Stimulated activated CD4-positive, alpha-beta T cell treated with anti-CD3 and anti-CD28 coated beads, TNF-alpha, amount 100 ng/mL, for 24 hours (primary cell): ENCODE measurements at places on chromosomes 6 and 20.

GRCh38 chr6:18147160-18147559 is 7.7 kb downstream of the TPMT start:
- DNase-seq: no peak

DNA sequence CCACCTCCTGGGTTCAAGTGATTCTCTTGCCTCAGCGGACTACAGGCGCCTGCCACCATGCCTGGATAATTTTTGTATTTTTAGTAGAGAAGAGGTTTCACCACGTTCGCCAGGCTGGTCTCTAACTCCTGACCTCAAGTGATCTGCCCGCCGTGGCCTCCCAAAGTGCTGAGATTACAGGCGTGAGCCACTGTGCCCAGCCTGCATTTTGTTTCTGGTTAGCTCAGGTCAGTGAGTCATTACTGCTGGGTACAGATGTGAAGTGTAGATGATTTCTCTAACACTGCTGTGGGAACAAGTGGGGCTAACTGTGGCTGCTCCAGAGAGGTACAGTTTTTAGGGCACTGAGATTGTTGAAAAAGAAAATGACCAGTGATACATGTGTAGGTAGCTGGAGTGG is 188.6 kb downstream of the PRL start:
- DNase-seq: no peak

DNA sequence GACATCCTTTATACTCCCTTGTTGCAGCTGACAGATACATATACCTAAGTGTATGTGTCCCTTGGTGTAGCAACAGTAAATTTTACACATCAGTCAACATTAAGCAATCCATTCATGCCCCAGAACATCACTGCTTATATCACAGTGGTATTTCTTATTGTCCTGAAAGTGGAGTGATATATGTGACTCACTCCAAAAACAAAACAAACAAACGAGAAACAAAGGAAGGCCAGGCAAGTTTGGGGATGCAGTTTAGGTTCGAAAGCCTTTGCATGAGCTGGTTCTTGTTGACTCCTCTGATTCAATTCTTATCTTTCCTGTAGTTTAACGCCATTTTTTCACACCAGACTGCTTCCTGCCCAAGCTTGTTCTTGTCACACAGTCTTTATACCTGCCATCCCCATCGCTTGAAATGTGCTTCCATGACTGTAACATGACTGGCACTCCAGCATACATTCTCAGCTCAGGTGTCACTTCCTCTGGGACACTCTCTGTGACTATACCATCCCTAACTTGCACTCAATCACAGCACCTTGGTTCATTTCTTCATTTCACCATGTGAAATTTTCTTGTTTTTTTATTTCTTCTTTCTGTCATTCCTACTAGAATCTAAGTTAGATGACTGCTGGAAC is 125.0 kb upstream of the TSHZ2 start:
- DNase-seq: no peak

- no peak for DNase-seq
Observed at GRCh38 chr20:51959066-51959542, 156.8 kb upstream of the SALL4 start.
